NCI-H774 (cell line): ENCODE measurements at places on chromosomes 12 and 14.

DNA sequence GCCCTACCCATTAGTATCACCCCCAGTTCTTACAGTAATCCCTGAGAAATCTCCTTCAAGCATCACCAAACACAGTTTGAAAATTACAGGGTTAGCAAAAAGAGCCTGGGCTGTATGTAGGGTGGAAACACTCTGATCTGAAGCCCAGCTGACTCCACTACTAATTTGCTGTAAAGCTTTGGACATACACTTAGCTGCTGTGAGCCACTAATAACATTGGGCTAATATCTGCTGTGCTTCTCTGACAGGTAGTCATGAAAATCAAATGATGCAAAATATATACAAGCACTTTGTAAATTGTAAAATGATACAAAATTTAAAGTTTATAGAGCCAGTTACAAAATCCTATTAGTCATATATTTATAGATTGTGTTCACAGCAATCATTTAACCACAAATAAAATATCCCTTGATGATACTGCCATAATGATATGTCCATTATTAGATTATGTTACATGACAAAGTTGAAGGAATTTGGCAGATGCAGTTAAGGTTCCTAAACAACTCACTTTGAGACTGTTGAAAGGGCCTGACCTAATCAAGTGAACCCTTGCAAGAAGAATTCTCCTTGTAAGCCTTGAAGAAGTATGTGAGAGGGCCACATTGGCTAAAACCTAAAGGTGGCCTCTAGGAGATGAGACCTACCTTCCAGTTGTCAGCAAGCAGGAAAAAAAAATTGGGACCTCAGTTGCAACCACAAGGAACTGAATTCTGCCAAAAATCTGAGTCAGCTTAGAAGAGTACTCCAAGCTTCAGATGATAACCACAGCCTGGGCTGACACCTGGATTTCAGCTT, 19.0 kb downstream of the TWF1 start:
- DNase-seq, result no peak

DNA sequence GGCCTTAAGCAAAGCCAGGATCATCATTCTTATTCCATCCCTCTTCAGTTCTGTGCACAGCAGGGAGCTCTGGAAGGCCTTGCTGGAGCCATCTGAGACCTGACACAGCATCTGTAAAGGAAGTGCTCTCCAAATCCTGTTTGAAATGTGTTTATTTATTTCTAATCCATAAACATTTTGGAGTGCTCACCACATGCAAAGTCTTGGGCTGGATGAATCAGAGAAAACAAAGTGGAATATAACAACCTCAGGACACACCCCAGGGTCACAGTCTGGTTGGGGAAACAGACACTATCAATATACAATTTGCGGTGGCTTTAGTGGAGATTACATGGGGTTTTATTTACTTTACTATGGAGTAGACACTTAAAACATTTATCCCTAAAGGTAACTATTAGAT, 54.3 kb downstream of the BMP4 start:
- no peak for DNase-seq

DNA sequence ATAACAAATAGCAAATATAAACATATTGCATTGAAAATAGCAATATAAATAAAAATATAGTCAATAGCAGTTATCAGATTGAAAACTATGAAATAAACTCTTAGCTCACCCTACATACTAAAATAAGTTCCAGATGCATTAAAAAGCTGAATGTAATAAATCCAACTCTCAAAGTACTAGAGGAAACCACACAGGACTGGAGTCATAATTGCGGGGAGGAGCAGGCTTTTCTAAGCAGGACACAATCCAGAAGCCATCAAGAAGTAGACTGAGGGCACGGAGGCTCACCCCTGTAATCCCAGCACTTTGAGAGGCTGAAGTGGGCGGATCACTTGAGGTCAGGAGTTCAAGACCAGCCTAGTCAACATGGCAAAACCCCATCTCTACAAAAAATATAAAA, 22.2 kb downstream of the GSC start:
- no peak for DNase-seq

DNA sequence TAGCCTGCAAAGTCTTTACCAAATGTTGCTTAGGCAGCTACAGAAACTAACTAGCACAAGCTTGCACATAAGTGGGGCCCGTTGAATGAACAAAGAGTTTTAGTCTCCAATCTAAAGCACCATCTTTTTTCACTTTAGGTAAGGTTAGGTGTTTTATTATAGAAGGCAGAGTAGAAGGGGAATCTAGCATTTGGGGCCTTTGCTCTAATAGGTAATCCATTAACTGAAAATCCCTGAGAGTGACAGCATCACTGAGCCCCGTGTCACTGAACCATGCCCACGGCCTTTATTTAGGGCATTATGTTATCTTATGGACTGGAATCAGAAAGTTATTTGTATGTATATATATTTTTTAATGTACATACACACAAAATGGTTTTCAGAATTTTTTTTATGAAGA, 25.1 kb downstream of the CPNE8 start:
- DNase-seq, result no peak

DNA sequence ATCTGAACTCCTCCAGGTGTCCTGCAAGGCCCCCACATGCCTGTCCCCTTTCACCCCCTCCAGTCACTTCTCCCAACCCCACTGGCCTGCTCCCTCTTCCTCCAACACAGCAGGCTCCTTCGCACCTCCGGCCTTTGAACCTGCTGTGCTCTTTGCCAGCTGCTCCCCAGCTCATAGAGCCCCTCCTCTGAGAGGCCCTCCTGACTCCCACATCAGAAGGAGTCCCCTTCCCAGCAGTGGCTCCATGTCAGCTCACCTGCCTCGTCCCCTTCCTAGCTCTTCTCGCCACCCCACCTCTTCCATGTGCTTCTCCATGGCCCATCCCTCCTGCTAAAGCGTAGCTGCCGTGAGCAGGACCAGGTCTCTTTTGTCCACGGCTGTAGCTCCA, 22.1 kb downstream of the SCARB1 start:
- DNase-seq, result no peak

GRCh38 chr12:131842169-131842568, 14.0 kb downstream of the MMP17 start:
- DNase-seq, result no peak

DNA sequence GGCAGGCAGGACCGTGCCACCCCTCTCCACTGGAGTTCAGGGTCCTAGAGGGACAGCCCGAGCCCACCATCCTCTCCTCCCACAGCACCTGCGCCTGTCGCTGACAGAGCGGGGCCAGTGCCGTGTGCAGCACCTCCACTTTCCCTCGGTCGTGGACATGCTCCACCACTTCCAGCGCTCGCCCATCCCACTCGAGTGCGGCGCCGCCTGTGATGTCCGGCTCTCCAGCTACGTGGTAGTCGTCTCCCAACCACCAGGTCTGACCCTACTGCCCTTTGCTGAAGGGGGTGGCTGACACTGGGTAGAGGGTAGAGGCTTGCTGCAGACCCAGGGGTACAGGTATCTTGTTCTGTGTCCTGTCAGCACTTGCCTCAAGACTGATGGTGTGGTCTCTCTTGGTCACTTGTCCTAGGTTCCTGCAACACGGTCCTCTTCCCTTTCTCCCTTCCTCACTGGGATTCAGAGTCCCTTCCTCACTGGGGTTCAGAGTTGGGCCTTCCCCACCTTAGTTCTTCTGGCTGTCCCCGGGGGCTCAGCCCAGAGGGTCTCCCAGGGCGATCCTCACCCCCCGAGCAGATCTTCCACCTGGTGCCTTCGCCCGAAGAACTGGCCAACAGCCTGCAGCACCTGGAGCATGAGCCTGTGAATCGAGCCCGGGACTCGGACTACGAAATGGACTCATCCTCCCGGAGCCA, 42.0 kb downstream of the SH2B3 start:
- no peak for DNase-seq

GRCh38 chr12:69916544-69917235, 91.7 kb downstream of the MYRFL start:
- no peak for DNase-seq

DNA sequence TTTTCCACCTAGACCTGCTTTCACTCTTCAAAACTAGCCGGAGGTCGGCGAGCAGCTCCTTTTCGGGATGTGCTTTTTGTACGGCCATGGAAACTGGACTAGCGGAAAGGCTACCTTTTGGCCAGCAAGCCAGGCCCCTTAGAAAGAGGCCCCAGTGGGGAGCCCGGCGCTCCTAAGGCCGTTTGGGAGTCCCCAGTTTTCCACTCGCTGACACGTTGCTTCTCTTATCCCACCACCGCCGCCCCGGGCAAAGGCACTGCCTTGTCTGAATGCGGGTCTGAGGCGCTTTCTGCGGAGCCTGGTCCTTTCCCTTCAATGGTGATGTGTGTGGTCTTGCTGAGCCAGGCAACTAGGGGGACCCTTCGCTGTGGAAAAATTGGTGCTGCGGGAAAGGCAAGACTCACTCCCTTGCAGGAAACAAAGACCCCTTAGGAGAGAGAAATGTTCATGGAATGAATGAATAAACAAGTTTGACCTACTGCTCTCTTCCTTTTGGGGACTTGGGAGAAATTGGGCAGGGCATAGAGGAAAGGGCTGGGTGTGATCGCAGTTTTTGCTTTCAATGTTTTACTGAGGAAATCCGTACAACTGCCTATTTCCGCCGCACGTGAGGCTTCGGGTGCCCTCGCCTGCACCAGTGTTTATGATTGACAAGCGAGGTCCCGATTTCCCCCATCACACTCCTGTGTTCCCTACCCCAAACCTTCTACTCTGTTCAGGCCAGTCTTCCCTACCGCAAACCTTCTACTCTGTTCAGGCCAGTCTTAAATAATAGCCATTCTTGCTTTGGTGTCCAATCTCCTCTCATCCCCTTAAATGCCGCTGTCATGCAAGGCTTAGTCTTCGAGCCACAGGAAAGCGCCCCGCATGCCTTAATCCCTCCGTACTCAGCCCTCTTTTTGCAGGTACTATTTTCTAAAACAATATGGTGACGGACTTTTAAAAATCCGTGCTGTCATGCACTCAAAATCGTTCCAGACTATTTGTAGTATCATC, 1.0 kb upstream of the SLC38A2 start:
- DNase-seq, result no peak

DNA sequence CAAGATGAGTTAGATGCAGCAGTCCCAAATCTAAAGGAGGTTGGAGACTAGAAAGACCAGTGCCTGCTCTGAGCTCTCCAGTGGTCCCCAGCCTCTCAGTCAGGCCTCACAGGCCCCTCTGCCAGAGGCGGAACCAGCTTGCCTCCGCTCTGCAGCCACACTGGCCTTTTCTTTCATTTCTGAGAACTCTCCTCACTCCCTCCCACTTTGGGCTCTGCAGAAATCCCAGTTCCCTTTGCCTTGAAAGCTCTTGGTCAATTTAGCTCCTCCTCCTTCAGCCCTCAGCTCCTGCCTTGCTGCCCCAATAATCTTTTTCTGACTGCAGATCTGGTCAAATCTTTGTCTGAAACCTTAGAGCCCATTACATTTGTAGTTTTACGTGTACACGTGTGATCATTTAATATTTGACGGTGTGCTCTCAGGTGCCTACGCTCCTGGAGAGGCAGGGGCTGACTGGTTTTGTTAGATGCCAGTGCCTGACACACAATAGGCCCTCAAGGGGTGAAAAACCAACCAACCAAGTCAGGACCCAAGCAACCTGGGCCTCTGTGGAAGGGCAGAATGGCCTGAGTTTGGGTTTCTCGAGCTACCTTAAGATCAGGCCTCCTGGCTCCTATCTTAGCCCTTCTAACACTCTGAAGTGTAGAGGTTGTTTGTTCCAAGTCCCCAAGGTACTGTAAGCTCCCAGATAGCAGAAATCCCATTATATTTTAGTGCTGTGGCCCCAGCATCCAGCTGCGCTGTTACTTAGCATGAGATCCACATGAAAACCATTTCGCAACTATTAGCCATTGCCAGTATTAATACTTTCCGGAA, 1.1 kb upstream of the NUDT4 start:
- DNase-seq, result no peak

DNA sequence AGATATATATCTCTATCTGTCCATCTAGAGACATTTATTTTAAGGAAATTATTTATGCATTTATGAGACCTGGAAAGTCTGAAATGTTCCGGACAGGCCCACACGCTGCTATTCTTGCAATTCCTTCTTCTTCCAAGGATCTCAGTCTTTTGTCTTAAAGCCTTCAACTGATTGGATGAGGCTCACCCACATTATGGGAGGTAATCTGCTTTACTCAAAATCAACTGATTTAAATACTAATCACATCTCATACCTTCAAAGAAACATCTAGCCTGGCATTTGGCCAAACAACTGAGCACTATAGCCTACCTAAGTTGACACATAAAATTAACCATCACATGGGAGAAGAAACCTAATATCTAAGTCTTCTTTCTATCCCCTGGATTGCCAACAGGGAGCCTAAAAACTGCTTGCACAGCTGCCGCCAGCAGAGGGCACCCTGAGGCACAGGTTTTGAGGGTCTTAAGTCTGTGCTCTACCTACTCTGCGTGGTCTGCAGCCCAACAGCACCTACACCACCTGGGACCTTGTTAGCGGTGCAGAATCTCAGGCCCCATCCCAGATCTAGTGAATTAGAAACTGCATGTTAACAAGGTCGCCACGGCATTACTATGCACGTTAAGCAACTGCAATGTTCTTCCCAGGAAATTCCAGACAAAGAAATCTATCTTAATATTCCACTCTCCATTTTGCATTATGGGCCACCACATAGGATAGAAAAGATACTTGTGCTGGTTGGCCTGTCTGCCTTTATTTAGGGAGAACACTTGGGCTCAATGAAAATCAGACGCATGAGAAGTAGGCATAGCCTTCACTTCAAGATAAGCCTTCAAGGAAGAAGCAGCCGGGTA, 249.7 kb downstream of the FOXG1 start:
- no peak for DNase-seq

- no peak for DNase-seq
Measured at GRCh38 chr14:54807428-54807827, 95.2 kb downstream of the GCH1 start.

GRCh38 chr12:65121956-65122469, 908 bp upstream of the WIF1 start:
- no peak for DNase-seq

DNA sequence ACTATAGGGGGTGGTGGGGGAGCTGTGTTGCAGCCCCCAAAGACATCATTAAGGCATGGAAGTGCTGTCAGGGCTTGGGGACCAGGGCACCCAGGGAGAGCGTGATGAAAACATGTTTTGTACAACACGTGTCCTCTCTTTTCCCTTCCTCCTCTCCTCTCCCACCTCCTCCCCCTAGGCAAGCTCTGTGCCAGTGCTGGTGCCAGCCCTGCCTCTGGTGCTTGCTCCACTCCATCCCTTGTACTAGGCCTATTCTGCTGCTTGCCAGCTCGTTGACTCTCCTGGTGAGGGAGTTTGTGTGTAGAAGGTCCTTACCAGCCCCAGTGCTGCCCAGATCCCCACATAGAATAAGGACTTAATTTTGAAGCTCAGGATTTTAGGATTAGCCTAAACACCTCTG, 3.2 kb upstream of the RARG start:
- DNase-seq, result no peak

GRCh38 chr14:37776791-37777499, 181.5 kb downstream of the TTC6 start:
- no peak for DNase-seq

DNA sequence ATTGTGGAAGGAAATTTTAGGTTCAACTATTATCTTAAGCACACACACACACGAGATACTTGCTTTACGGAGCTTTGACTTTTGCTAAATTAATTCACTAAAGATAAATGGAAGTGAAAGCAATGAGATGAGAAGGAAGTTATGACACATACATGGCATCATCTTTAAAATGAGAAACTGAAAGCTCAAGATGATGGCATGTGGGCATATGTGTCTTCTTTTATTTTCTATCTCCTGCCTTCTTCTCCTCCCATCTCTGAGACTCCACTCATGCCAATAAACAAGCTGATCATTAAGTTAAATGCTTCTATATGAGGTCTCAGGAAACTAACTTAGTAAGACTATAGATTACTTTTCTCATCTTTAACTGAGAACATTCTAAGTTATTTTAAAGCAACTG, 216.7 kb downstream of the MED13L start:
- no peak for DNase-seq
